ENCODE measurements at places on chromosomes 2 and 18.
A peak's percentile ranks its signal among the peaks of the same experiment; 100 is the strongest.

GRCh38 chr2:241412144-241412543 is 56.1 kb downstream of the FARP2 start:
- DNase-seq = peak; percentile 98

- peak; percentile 76 for DNase-seq
These were observed 189.0 kb downstream of the RPIA start for GRCh38 chr2:88880441-88880953.

DNA sequence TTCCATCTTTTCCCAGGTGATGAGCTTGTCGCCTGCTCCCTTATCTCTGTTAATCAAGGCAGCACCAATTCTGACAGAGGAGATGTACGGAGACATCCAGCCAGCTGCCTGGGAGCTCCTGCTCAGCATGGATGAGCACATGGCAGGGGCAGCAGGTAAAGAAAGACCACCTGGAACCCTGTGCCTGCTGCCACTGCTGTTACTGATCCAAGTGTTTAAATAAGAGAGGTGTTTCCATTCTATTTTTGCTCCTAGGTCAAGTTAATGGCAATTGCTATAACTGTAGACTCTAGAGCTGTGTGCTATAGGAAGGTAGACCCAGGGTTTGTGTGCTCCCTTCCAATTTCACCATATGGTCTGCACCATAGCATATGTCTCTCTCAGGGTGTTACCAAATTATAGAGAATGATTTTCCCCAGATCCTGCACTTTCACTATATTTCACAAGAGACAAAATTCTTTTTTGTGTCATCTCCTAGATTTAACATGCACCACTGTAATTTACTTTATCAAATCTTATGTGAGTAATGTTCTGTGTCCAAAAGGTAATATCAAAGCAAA is 88.6 kb upstream of the RPE start:
- DNase-seq = no peak

- no peak for DNase-seq
These were observed 25.8 kb upstream of the SRD5A2 start for GRCh38 chr2:31606509-31606908.

GRCh38 chr2:119220720-119221301 is 2.8 kb upstream of the STEAP3 start:
- no peak for DNase-seq

DNA sequence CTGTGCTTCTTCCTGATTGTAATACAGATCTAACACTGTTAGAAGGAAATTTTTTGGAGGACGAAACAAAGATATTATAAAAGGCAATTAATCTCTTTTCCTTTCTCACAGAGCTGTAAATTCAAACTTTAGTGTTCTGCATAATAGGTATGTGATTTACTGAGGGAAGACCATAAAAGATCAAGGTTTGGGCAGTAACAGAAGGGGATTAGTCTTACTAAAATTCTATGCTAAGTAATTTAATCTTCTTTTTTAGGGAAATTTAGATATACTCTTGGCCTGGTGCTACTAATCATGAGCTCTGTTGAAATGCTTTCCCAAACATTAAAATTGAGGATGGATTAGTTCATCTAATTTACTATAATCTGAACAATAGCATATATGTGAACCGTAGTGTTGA is 8.8 kb upstream of the QPCT start:
- no peak for DNase-seq

DNA sequence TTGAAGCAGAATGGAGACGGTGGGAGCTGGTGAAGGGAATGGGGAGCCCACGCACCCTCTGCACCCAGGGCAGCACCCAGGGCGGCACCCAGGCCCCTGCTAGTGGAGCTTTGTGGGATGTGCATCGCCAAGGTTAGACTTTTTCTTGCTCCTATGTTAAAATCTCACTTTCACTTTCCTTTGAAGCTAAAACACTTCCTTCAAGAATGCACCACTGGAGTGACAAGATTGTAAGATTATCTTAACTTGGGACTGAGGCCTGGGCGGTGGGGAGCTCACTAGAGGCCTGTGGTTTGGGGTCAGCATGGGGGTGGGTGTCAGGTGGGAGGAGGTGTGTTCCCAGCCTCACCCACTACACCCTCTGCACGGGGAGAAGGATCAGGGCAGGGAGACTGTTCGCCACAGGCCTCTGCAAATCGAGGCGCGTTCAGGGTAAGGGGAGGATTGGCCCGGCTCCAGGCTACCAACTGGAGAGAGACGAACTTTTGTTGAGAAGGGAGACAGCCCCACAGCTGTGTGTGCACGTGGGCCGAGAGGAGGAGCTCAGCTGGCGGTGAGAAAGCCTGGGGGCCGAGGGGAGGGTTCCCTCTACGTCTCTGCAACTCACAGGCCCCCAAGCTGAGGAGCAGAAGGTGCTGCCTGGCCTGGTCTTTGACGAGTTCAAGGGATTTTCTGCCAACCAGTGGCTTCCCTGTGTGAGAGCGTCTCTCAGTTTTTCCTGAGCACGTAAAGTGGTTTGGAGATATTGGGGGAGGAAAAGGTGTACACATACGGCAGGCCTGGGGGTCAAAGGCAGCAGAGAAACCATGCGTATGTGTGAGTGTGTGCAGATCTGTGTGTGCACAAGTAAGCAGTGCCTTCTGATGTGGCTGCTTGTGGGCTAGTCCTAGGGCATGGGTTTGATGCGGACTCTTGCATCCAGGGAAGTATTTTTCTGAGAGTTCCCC is 147.7 kb downstream of the KLHL29 start:
- peak; percentile 43 for DNase-seq
